ENCODE measurements at places on chromosomes 1 and 21.

GRCh38 chr1:227883641-227884301 lies 64.0 kb downstream of the WNT9A start:
- DNase-seq: peak; percentile 5

- DNase-seq: no peak
Measured at GRCh38 chr1:103461161-103462105, 64.1 kb upstream of the RNPC3 start.

- DNase-seq: no peak
Measured at GRCh38 chr1:154962795-154963330, 1.3 kb upstream of the PYGO2 start.

- no peak for DNase-seq
Measured at GRCh38 chr1:115908565-115909274, 67.6 kb upstream of the SLC22A15 start.

DNA sequence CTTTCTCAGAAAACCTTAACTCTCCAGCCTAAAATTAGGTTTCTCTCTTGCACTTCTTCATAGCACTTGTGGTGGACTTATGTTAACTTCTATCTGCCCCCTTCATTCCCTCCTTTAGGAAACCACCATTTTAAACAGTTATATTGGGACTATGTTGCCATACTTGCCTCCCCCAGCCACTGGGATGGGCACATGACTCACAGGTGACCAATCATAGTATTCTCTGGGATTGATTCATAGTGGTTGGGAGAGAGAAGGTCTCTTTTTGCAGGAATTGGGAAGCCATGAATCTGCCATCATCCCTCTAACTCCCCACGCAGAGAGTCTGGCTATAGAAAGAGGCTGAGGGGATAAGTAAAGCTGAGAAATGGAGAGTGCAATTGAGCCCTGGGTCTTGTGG lies 50.4 kb upstream of the NRDC start:
- no peak for DNase-seq

GRCh38 chr1:160077486-160077885 lies 3.9 kb upstream of the KCNJ9 start:
- no peak for DNase-seq

GRCh38 chr1:101005871-101006270 lies 19.7 kb downstream of the DPH5 start:
- DNase-seq: peak; percentile 33

GRCh38 chr1:39898648-39899603 lies 2.8 kb downstream of the MYCL start:
- DNase-seq: no peak

GRCh38 chr1:217660353-217661062 lies 29.4 kb downstream of the SPATA17 start:
- DNase-seq: no peak

DNA sequence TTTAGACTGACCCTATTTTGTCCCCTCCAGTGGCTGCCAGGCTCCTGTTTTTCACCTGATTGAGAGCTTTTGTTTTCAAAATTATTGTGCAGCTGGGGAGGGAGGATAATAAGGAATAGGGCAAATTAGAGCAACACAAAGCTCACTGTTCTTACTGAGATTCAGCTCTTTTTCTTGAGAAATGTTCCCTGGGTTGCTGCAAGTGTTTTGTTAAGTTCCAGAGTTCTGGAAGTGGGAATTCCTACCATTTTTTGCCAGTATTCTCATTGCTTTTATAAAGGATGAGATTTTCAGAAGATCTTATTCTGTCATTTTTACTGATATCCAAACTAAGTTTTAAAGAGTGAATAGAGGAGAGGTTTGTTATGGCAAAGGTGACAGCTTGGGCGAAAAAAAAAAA lies 417.7 kb downstream of the SIPA1L2 start:
- DNase-seq: no peak

DNA sequence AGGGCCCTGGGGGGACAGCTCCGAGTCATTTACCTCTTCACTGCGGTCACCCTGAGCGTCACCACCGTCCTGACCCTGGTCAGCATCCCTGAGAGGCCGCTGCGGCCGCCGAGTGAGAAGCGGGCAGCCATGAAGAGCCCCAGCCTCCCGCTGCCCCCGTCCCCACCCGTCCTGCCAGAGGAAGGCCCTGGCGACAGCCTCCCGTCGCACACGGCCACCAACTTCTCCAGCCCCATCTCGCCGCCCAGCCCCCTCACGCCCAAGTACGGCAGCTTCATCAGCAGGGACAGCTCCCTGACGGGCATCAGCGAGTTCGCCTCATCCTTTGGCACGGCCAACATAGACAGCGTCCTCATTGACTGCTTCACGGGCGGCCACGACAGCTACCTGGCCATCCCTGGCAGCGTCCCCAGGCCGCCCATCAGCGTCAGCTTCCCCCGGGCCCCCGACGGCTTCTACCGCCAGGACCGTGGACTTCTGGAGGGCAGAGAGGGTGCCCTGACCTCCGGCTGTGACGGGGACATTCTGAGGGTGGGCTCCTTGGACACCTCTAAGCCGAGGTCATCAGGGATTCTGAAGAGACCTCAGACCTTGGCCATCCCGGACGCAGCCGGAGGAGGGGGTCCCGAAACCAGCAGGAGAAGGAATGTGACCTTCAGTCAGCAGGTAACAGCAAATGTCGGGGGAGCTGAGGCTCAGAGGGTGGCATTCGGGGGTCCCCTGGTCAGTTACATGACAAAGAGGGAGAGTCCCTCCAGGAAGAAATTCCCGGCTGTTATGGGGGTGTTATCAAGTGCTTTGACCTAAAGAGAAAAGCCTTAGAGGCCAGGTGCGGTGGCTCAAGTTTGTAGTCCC lies 12.6 kb downstream of the SLC45A1 start:
- no peak for DNase-seq

GRCh38 chr1:35717911-35718476 lies 690 bp downstream of the C1orf216 start:
- DNase-seq: peak; percentile 15

GRCh38 chr1:52592637-52593323 lies 9.4 kb upstream of the GPX7 start:
- DNase-seq: no peak

GRCh38 chr1:207703712-207704111 lies 48.1 kb upstream of the CD46 start:
- no peak for DNase-seq

- DNase-seq: no peak
Measured at GRCh38 chr1:181128592-181129497, 40.3 kb downstream of the IER5 start.

DNA sequence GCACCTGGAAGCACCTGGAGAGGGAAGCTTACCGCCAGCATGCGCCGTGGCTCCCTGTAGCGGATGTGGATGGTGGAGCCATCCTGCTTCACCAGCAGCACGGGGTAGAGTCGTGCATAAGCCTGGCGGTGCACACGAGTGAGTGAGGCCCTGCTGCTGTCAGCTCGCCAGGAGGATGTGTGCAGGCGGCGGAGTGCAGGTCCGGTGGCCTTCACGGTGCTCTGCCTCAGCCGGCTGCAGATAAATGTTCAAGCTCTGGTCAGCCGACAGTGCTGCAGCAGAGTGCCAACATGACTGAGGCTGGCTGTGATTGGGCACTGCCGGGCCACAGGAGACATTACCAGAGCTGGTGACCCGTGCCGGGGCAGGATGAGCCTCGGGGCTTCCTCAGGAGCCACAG lies 1.5 kb downstream of the MRPL55 start:
- DNase-seq: no peak

DNA sequence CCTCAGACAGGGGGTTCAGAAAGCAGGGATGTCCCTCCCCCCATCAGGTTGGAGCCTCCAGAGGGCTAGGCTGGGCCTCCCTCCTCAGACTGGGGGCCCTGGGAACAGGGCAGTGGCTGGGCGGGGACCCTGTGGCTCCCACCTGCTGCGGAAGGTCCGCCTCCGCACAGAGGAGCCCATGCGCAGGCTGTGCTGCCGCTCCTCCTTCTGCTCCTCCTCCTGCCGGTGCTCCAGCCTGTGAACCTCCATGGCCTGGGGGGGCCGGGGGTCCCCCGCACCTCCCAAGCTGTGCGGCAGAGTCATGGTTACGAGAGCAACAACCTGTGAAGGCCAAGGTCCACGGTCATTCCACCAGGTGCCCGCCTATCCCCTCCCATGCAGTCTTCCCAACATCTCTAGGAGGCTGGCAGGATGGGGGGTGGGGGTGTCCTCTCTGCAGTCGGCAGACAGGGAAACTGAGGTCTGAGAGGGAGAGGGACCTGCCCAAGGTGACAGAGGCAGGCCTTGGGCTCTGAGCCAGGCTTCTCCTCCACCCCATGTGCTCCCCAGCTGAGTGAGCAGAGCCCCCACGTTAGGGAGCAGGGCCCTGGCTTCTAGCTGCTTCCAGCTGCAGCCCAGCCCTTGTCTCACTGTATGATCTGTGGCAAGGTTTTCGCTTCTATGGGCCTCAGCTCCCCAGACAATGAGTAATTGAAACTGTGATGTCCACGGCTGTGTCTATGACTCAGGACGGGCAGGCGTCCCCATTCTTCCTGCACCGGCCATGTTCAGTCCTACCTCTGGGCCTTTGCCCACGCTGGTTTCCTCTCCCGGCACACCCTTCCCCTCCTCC lies 3.4 kb downstream of the MYOM3 start:
- DNase-seq: peak; percentile 41
